ENCODE measurements at places on chromosomes 6 and 20.

DNA sequence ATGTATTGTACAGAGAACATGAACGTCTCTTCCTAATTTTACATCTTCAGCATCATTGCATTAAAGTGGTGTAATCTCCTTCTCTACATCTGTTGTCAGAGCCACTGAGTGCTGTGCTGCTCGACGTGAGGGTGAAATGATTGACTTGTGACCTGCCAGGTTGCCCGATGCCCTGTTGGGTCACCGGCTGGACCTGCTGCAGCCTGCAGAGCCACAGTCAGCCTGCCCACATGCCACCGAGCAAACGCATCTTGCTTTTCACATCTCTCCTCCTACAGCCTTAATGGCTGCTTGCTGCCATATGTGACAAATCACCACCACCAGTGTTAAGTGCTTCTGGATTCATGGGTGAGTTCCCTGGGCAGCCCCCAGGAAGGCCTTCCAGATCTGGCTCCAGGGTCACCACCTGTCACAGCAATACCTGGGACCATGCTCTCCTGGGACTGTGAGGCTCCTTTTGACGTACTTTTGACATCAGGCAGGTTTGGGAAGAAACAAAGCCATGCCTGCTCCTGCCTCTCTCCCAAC is 80.3 kb downstream of the ASXL1 start:
- DNase-seq = no peak

GRCh38 chr20:38762174-38762573 is 13.9 kb downstream of the ACTR5 start:
- DNase-seq = no peak

GRCh38 chr20:35617397-35618262 is 2.0 kb downstream of the SPAG4 start:
- peak; percentile 61 for DNase-seq

DNA sequence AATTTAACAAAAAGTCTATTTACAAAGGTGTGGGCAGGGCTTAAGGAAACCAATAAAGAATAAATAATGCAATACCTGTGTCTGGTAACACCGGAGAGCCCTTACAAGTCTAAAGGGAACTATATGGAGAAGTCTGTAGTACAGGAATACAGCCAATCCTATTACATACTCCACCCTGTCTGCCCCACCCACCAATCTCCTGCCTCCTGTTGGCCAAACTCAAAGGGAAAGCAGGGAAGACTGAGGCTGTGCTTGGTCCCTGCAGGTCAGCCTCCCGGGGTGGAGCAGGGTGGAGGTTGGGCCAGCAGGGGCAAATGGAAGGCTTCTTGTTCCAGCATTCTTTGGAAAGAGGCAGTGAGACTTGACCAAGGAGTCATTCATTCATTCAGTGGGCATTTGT is 31.5 kb downstream of the METTL24 start:
- DNase-seq = no peak

- no peak for DNase-seq
Measured at GRCh38 chr6:157519255-157520116, 138.5 kb downstream of the ZDHHC14 start.

DNA sequence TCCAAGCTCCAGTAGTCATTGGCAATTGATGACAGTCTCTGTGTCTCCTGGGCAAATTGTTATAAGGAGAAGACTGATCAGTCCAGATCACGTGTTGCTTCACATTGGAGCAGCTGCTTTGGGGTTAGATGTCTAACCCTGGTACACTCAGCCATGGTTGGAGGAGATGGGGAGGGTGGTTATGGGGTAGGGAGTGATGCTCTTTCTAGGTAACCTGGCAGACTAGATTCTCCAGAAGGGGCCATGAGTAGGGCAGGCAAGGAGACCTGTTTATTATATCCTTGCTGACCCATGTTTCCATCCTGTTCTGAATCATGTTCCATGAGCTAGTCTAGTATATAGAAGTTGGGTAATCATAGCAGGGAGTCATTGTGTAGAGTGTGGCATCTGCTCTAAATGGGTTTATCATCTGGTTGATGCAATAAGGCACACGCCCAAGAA is 50.8 kb upstream of the BACH2 start:
- DNase-seq = peak; percentile 52

GRCh38 chr20:11182720-11183119 is 508.9 kb upstream of the JAG1 start:
- DNase-seq = no peak

DNA sequence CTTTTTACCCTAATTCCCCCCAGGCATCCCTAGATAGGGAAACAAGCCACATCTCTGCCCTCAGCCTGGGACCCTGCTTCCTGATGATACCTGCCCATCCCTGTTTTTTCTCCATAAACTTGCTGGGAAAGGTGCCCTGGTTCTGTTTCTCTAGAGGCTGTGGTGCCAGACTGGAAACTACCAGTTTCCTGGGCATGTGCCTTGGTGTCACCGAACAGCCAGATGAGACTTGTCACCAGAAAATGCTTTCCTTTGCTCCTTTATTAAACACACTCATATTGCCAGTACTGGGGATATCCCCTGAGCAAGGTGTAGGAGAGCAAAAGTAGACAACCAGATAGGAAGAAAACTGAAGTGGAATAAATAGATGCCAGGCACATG is 16.8 kb downstream of the SRSF3 start:
- DNase-seq = no peak

DNA sequence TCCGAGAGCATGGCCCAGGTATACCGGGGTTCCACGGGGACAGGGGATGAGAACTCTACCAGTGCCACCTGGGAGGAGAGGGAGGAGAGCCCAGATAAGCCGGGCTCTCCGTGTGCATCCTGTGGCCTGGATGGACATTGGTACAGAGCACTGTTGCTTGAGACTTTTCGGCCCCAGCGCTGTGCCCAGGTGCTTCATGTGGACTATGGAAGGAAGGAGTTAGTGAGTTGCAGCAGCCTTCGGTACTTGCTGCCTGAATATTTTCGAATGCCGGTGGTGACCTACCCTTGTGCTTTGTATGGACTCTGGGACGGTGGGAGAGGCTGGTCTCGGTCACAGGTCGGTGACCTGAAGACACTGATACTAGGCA is 1.3 kb downstream of the TDRD6 start:
- DNase-seq = no peak

DNA sequence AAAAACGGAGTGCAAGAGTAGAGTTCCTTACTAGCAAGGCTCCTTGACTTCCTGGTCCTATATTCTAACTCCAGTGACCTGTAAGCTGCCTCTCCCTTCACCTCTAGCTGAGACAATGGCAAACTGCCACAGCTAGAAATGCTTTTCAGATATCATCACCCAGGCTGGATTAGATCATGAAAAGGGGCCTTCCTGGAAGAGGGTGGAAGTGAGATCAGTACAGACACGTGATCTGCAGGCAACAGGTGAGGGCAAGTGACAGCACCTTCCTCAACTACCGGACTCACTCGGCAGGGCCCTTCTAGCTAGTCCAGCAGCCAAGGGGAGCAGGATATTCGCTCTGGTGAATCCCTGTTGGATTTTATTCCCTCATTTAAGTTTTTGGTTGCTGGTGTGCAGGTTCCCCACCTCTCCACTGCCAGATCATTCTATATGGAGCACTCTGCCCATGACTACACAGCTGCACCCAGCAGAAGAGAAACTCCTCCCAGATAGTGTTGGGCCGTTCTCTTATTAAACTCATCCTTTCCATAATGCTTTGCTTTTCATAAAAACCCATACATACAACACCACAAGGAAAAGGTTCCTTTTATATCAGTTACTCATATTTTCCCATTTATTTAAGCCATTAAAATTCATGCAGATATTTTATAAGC is 26.4 kb upstream of the FAM83C start:
- no peak for DNase-seq

DNA sequence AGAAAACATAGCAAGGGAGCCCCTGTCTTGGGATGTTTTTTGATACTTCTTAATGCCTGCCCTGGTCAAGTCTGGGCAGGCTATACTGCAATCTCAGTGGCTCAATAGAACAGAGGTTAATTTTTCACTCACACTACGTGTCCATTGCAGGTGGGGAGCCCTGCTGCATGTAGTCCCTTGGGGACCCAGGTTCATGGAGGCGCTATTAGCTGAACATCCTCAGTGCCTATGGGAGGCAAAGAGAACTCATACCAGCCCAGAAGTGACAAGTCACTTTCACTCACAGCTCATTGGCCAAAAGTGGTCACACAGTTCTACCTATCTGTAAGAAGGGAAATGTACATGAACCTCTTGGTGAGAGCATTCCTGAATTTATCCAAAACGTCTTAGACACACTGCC is 23.2 kb downstream of the CGA start:
- DNase-seq = no peak

DNA sequence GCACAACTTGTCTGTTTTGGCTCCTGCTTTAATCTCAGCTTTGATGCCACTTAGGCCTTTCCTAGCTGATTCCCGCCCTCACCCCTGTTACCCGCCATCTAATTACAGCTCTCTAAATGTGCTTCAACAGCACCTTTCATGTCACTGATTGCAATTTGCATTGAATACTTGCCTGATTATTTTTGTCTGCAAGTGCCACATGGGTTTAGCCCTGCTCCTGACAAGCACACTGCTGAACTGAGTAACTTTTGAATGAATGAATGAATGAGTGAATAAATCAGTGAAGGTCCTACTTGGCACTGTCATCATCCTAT is 591 bp upstream of the DCBLD1 start:
- DNase-seq = peak; percentile 29

- DNase-seq = no peak
Measured at GRCh38 chr6:99091985-99092384, 144.2 kb upstream of the FBXL4 start.

GRCh38 chr20:63235399-63235983 is at the start of gene BIRC7:
Gene BIRC7 (plus strand): TSS chr20:63235905. CDS start chr20:63236097, 192 bp downstream.
- DNase-seq = no peak

All from activated T-cell treated with anti-CD3 and anti-CD28 coated beads, Interleukin-2, amount 50 U/mL, for 48 hours (primary cell).